Stomach (tissue), 19 donors: ENCODE measurements at places on chromosomes 16 and 17. TPM values are rescaled to one million over a fixed set of nuclear protein-coding genes. Genes with fewer than 3 reads are reported as not detected.

NUDT7 gene
- not detected for total RNA-seq

GRCh38 chr17:77140878-77141767 lies at the start of gene SEC14L1:
SEC14L1 (plus strand) TSS chr17:77140969; CDS start chr17:77143597, 2,628 bp downstream.
- H3K27ac ChIP-seq, result peak within 1 kb of the TSS; percentile 96
- DNase-seq, result peak; percentile 69
- peak within 1 kb of the TSS; percentile 95 for H3K4me3 ChIP-seq
- H3K27me3 ChIP-seq, result no peaks in the 10 kb centered on the region
- H3K4me1 ChIP-seq, result peaks cover 26% of the 10 kb centered on the region

GRCh38 chr16:31118223-31119155 lies 1.0 kb downstream of the KAT8 start:
- H3K27ac ChIP-seq, result peak overlapping the region; percentile 99
- no peak for DNase-seq
- no peaks in the 10 kb centered on the region for H3K27me3 ChIP-seq
- peaks cover 36% of the 10 kb centered on the region for H3K36me3 ChIP-seq
- peaks cover 44% of the 10 kb centered on the region for H3K4me1 ChIP-seq

GRCh38 chr17:15261258-15261801 lies 3.8 kb downstream of the PMP22 start:
- peak overlapping the region; percentile 99 for H3K27ac ChIP-seq
- peak overlapping the region; percentile 61 for H3K4me3 ChIP-seq
- peaks cover 84% of the 10 kb centered on the region for H3K4me1 ChIP-seq
- no peaks in the 10 kb centered on the region for H3K27me3 ChIP-seq
- H3K36me3 ChIP-seq, result peaks cover 17% of the 10 kb centered on the region
- DNase-seq, result peak; percentile 36

DNA sequence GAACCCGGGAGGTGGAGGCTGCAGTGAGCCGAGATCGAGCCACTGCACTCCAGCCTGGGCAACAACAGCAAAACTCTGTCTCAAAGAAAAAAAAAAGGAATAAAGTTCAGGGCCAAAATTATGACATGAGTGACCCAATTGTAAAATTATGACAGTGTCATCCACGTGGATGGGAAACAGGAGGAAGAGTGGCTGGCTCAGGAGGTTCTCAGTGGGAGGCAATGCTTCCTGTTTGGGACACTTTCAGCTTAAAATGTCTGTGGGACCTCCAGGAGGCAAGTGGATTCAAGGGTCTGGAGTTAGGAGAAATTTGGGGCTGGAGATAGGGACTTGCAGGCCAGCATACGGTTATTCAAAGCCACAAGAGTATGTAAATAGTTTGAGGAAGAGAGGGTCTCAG lies 8.0 kb upstream of the STX4 start:
- no peaks in the 10 kb centered on the region for H3K4me1 ChIP-seq
- no peak overlapping the region for H3K4me3 ChIP-seq
- no peak for DNase-seq
- H3K27me3 ChIP-seq, result no peaks in the 10 kb centered on the region
- H3K36me3 ChIP-seq, result no peaks in the 10 kb centered on the region

- no peak overlapping the region for H3K4me3 ChIP-seq
- H3K27ac ChIP-seq, result no peak overlapping the region
- peaks cover 7% of the 10 kb centered on the region for H3K27me3 ChIP-seq
- H3K36me3 ChIP-seq, result no peaks in the 10 kb centered on the region
- no peak for DNase-seq
- H3K4me1 ChIP-seq, result no peaks in the 10 kb centered on the region
Measured at GRCh38 chr17:33811004-33811760, 443.9 kb upstream of the CCL2 start.

- no peaks in the 10 kb centered on the region for H3K36me3 ChIP-seq
- DNase-seq, result peak; percentile 95
- H3K4me3 ChIP-seq, result no peak overlapping the region
- peaks cover 11% of the 10 kb centered on the region for H3K27me3 ChIP-seq
- peaks cover 25% of the 10 kb centered on the region for H3K4me1 ChIP-seq
Measured at GRCh38 chr17:79915850-79916430, 76.7 kb upstream of the CBX4 start.

ESRP2 gene
- 19.8 TPM for total RNA-seq

DNA sequence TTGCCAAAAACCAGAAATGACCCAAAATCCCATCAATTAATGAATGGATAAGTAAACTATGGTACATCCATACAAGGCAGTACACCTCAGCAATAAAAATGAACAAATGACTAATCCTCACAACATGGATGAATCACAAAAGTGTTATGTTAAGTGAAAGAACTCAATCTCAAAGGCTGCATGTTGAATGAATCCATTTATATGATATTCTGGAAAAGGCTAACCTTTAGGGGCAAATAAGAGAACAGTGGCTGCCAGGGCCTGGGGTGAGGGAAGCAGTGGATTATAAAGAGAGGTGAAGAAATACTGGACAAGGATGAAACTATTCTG lies 46.1 kb upstream of the MSI2 start:
- H3K27me3 ChIP-seq, result no peaks in the 10 kb centered on the region
- no peaks in the 10 kb centered on the region for H3K36me3 ChIP-seq
- no peak overlapping the region for H3K27ac ChIP-seq
- DNase-seq, result no peak

GRCh38 chr17:68603027-68603426 lies 1.9 kb upstream of the FAM20A start:
- peaks cover 49% of the 10 kb centered on the region for H3K4me1 ChIP-seq
- H3K27ac ChIP-seq, result peak overlapping the region; percentile 87

ZFP3 gene
- total RNA-seq, result 2.9 TPM

GRCh38 chr16:48596326-48596725 lies 13.7 kb downstream of the N4BP1 start:
- H3K27me3 ChIP-seq, result no peaks in the 10 kb centered on the region
- H3K27ac ChIP-seq, result no peak overlapping the region
- H3K36me3 ChIP-seq, result no peaks in the 10 kb centered on the region
- H3K4me3 ChIP-seq, result no peak overlapping the region

KRTAP4-1 gene
- total RNA-seq, result not detected

MPV17L gene
- total RNA-seq, result 5.1 TPM
